Gastrocnemius medialis (tissue), 4 donors: ENCODE measurements at places on chromosomes 16 and 17.
A peak's percentile ranks its signal among the peaks of the same experiment; 100 is the strongest.

- DNase-seq, result no peak
Observed at GRCh38 chr16:30366511-30366910, 3.8 kb downstream of the TBC1D10B start.

- peak; percentile 84 for DNase-seq
Observed at GRCh38 chr17:63974594-63975192, 2.0 kb upstream of the SCN4A start.

GRCh38 chr16:66150698-66151482 lies 215.6 kb upstream of the CDH5 start:
- DNase-seq, result peak; percentile 28

- no peak for DNase-seq
Observed at GRCh38 chr16:86016201-86016965, 117.4 kb downstream of the IRF8 start.

DNA sequence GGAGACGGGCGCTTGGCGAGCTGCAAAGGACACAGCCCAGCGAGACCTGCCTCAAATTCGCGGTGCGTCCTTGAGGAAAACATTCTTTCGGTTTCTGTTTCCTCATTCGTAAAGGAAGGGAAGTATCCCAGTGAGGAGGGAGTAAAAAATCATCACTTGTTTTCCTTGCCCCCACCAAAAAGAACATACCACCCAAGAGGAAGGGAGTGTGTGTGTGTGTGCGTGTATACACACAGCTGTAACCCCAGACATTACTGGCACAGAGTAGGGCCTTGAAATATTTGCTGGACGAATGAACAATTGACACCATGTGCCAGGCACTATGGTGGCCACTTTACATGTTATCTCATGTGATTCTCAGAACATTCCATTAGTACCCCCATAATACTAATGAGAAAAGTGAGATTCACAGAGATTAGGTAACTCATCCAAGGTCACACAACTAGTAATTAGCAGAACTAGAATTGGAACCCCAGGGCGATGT lies 1.9 kb upstream of the MATCAP1 start:
- DNase-seq, result no peak

DNA sequence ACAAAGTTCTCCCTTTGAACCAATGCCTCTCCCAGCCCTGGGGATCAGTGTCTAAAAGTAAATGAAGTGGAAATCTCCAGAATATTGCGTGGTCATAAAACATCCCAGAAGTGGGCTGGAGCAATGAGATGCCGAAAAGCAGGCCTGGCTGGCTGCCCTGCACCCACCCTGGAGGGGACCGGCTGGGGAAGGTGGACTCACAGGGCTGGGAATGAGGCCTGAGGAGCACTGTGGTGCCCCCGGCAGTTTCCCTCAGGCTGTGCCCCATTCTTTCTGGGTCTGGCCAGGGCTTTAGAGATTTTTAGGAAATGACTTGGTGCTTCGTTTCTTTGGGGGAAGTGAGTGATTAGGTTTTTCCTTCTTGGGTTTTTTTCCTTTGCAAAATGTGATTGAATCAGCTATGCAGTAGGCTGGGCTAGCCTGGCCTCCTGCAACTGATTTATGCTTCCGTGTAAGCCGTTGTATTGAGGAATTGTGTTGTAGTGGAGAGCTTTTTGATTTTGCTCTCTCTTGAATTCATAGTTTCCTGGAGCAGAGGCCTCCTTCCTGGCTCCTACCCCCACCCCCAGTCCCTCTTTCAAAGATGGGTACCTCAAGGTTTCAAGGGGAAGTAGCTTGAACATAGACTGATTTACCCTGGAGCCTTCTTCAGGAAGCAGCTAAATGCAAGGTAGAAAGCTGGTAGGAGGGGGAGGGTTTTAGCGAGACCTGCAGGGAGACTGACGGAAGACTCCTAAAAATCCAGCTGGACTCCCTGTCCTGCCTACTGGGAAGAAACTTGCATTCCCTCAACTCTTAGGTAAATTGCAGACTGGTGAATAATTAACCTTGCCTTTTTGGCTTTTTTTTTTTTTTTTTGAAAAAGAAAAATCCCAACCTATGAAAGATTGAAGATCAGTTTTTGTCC lies 170.2 kb downstream of the RAB11FIP4 start:
- no peak for DNase-seq

- no peak for DNase-seq
Observed at GRCh38 chr16:31532120-31532519, 4.4 kb downstream of the AHSP start.

GRCh38 chr17:28705074-28705659 lies 6.5 kb downstream of the PROCA1 start:
- DNase-seq, result no peak

DNA sequence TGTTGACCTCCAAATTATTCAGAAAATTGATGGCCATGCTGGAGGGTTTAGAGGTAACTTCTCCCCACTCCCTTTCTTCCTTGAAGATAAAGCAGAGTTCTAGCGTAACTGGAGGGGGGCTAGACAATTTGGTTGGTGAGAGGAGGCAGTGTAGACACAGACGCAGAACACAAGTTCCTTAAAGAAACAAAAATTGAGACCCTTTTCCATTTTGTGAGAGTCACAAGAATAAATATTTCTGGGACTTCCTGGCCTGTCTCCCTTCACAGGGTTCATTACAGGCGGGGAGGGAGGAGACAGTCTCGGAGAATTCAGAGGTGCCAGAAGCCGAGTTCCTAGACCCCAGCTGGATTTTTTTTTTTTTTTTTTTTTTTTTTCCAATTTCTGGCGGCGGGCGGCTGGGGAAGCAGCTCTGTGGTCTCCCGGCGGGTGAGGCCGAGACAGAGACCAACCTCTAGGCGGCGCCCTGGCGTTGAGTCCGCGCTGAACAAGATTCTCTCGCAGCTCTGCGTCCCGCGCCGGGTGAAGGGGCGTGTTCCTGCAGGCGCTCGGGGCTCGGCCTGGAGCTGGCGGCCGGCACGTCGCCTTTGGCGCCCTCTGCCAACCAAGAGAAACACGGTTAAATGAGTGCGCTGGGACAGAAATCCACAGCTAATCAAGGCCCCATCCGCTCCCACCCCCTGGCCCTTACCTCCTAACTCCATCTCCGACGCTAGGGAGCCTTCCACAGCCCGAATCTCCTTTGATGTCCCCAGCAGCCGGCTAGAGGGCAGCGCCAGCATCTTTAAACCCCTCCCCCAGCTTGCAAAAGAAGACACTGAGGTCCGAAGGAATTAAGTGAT lies 10.2 kb upstream of the HOXB9 start:
- no peak for DNase-seq

DNA sequence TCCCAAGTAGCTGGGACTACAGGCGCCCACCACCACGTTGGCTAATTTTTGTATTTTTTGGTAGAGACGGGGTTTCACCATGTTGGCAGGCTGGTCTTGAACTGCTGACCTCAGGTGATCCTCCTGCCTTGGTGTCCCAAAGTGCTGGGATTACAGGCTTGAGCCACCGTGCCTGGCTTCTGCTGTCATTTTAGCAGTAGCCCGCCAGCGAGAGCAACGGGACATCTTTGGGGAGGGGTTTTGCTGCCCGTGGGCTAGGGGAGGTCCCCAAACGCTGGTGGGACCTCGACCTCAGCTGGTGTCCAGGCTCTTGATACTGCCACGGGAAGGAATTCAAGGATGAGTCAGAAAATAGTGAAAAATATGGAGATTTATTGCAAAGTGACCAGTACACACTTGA lies 108.1 kb upstream of the CACNG5 start:
- no peak for DNase-seq

GRCh38 chr16:73018821-73019456 lies 29.0 kb downstream of the ZFHX3 start:
- DNase-seq, result no peak

- no peak for DNase-seq
Observed at GRCh38 chr17:66677201-66677981, 157.5 kb upstream of the CACNG5 start.

DNA sequence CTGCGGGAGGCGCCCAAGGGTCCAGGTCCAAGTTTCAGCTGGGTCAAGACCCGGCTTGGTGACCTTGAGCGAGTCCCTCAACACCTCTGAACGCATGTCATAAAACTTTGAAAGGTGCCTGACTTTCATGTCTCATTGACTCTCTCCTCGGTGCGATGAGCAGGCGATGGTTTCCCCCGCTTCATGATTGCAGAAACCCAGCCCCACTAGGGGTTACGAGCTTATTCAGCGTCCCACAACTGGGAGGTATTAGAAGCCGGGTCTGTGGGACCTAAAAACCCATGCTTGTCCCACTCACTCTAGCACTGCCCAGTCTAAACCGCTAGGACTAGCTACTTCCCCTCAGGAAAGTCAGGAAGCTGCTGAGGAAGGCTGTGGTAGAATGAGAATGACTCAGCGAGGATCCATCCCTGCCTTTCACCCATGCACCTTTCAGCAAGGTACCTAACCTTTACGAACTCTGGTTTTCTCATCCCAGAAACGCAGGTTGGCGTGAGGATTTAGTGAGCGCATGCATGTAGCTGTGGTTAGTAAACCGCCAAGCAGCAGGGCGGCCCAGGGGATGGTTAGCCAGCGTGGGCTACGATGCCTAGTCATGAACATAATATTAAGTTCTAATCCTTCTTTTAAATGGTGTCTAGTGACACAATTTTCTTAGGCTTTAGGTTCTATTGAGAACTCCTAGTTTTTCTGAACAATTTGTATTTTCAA lies 26.2 kb upstream of the RFFL start:
- peak; percentile 2 for DNase-seq

DNA sequence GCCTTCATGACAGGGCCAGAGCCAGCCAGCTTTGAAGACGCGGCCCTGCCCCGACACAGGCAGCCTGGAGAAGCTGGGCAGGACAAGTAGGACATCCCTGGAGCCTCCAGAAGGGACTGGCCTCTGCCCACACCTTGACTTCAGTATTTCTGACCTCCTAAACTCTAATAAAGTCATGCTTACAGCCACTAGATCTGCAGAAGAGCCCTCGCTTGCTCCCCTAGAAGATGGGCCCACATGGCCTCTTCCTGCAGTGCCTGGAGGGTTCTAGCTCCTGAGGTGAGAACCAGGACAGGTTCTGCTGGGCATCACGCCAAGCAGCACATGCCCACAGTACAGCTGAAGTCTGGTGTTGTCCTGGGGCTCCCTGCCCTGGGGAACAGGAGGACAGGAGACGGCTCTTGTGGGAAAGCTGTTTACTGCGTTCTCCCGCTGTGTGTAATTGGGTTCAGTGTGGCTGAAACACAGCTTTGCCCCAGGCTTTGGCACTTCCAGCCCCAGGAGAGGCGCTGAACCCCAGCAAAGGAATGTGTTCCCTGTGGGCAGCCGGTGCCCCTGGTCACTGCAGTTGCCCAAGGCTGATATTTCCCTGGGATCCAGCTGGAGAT lies 2.6 kb downstream of the APRT start:
- DNase-seq, result no peak

- peak; percentile 58 for DNase-seq
Observed at GRCh38 chr17:83195330-83196023, 116.1 kb downstream of the METRNL start.

DNA sequence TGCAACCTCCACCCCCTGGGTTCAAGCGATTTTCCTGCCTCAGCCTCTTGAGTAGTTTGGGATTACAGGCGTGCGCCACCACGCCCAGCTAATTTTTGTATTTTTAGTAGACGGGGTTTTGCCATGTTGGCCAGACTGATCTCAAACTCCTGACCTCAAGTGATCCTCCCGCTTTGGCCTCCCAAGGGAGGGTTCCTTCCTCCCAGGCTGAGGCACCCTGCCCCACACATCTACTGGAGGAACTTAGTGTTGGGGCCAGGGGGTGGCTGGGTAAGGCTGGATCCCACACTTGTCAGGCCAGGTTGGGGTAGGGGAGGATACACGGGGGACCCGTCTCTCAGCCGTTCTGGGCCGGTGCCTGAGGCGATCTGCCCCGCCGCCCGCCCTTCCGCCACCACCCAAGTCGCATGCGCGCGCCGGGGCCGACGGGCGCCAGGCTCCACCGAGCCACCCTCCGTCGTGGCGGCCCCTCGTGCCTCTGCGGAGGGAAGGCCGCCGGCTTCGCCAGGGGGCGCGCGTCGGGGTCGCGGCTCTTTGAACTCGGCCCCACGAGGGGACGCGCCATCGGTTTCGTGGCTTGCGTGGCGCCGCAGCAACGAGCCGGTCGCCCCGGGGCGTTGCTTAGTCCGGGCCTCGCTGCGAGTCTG lies 15.9 kb downstream of the GRB7 start:
- no peak for DNase-seq

DNA sequence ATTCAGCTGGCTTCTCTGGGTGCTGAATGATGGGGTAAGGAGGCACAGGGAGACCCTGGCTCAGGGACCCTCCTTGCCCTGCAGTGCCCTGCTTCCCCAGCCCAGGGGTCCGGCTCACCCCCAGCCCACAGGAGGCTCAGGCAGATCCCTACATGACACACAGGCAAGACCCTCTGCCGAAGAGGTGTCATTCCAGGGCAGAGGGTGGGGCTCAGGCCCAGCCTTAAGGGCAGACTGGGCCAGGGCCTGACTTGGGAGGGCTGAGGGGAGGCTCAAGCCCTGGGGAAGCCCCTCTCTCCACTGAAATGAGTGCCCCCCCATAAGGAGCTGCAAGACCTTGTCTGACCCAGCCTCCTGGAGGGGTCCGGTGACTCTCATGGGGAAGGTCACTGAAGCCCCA lies 30.3 kb upstream of the KSR1 start:
- DNase-seq, result no peak

DNA sequence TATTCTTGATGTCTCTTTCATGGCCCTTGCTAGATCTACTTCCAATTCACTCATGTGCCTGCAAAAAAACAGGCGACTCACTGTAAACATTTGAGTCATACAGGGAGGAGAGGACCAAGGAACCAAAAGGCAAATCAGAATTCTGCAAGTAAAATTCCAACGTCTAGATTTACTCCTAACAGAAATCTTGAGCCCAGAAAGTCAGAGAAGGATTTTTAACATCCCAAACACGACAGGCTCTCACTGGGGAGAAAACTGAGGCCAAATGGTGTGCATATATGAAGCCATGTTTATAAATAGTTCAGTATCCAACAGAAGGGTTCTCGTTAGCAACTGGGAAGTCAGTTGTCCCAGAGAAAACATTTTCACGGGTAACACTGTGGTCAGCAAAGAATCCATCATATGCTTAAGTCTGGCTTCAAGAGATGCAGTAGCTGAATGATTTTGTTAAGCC lies 40.1 kb downstream of the LITAF start:
- DNase-seq, result no peak

DNA sequence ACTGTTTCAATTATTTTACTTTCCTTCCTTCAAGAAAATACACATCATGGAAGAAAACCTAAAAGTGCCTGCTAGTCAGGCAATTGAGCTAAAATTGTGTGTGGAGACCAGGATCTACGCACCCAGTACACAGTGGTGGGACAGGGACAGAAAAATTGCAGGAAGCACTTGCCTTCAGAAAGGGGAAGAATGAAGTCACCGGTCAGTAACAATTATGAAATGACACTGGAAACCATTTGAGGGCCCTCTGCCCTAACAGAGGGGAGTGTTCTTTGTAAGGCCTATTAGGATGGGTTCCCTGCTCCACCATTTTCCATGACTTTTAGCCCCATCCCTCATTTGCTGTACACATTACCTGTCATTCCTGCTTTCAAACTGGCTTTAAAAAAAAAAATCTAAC lies 4.5 kb upstream of the PHAF1 start:
- DNase-seq, result no peak
